ENCODE measurements at places on chromosomes 1 and 21. TPM values are rescaled to one million over a fixed set of nuclear protein-coding genes. Genes with fewer than 3 reads are reported as not detected.

Gene RGS4
- 10.5 TPM for total RNA-seq

Gene KCND3
- 27.8 TPM for total RNA-seq

Gene ITGB2
- 47.9 TPM for total RNA-seq

Gene AIM2
- 1.5 TPM for total RNA-seq

Gene KCNE2
- not detected for total RNA-seq

Gene S100A16
- total RNA-seq: 67.0 TPM

Gene CSF3R
- total RNA-seq: 19.6 TPM

Gene COL16A1
- 93.3 TPM for total RNA-seq

Gene SPATA21
- not detected for total RNA-seq

Gene MYBPH
- total RNA-seq: not detected

Gene EXTL1
- 1.7 TPM for total RNA-seq

Gene SPATA1
- 2.6 TPM for total RNA-seq

Gene CFHR5
- not detected for total RNA-seq

Gene FAM167B
- total RNA-seq: 8.6 TPM

Gene PADI2
- 1.6 TPM for total RNA-seq

Gene HTR1D
- total RNA-seq: not detected

Gene S100A1
- total RNA-seq: 0.74 TPM

Gene GPR37L1
- not detected for total RNA-seq

Gene PCNT
- total RNA-seq: 30.5 TPM

Measured in posterior vena cava (tissue), 2 donors.